Muscle of leg (tissue), 16 donors: ENCODE measurements at places on chromosomes 3 and 15. TPM values are rescaled to one million over a fixed set of nuclear protein-coding genes. Genes with fewer than 3 reads are reported as not detected.

DNA sequence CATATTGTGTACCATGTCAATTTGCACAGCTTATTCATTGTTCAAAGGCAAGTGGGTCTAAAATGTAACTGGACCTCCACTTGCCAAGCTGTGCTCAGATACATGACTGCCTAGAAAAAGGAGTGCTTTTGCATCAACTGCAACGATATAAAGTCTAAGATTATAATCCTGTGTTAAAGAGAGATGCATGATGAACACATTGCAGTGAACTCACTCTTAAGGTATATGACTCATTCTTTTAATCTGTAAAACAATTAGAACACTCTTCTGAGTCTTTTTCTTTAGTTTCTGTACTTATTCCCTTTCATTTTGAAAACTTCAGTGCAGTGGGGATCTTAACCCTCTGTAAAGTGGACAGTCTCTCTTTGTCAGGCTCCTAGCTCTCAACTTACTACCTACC is 982.8 kb downstream of the ROBO1 start:
- DNase-seq: no peak

- DNase-seq: no peak
Observed at GRCh38 chr15:22916606-22917350, 63.4 kb downstream of the CYFIP1 start.

- no peak for DNase-seq
Observed at GRCh38 chr3:31606453-31606852, 73.7 kb downstream of the STT3B start.

DNA sequence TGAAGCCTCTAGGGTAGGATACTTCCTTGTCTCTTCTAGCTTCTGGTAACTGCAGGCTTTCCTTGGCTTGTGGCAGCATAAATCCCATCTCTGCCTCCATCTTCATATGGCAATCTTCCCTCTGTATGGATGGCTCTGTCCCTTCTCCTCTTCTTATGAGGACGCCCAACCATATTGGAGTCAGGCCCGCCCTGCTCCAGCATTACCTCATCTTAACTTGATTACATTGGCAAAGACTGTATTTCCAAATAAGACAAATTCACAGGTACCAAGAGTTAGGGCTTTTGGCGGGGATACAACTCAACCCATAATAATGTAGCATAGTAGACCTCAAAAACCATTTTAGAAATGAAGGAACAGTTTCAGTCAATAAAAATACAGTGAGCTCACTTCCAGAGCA is 75.4 kb downstream of the BDH1 start:
- no peak for DNase-seq

The SLC12A8 gene
- 1.5 TPM for total RNA-seq

The PLSCR5 gene
- total RNA-seq: not detected
